ENCODE measurements at places on chromosomes 5 and 9.

- no peak for DNase-seq
Observed at GRCh38 chr9:124654431-124654830, 116.7 kb downstream of the NR6A1 start.

DNA sequence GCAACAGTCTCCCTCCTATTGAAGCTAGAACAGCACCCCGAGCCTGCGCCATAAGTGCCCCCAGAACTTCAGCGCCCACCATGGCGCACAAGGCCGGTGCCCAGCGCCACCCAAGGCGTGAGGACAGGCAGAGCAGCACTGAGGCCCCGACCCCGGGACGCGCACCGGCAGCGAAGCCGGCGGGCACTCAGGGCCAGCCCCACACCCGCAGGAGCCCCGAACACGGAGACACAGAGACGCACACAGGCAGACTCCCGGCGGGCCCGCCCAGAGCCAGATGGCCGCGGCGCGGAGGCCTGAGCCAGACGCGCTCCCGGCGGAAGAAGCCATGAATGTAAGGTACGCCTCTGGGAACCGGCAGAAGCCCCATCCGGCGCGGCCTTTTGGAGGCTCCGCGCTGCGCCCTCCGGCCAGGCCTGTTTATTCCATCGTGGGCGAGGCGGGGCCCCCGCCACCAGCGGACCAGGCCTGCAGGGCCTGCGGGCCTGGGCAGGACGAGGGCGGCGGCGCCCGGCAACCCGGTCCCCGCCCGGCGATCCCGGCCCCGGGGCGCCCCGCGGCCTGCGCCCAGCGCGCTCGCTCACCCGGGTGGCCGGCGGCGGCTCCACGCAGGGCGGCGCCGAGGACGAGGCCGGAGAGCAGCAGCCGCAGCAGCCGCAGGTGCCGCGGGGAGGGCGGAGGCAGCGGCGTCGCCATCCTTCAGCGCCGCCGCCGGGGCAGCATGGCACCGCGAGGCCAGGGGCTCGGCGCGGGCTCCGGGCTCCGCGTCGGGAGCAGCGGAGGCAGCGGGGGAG is 486 bp downstream of the NPDC1 start:
- DNase-seq: peak; percentile 59

GRCh38 chr9:32918628-32919027 is 82.8 kb downstream of the APTX start:
- DNase-seq: no peak

GRCh38 chr5:154176181-154176580 is 14.4 kb upstream of the GALNT10 start:
- peak; percentile 28 for DNase-seq

Measured in fibroblast of lung (primary cell).